NCI-H1092 treated with DMSO at 0.1 percent for 48 hours (cell line): ENCODE measurements at places on chromosomes 7 and 10.

DNA sequence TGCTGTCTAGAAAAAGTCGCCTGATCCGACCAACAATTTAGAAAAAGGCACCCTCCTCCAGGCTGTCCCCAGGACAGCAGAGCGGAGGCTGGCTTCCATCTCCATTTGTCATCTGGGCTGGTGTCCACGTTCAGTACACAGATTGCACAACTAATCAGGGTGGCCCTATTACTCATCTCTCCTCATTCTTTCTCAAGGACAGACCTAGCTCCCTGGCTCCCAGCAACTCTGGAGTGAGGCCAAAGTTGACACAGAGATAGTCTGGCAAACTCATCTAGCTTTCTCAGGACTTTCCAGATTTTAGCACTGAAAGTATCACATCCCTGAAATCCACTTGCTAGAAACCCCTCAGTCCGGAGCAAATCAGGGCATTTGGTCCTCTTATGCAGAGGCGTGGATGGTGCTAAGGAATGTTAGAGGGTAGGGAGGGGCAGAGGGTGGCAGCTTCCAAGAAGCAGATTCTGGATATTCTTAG lies 75.1 kb downstream of the DNAH11 start:
- DNase-seq, result no peak

GRCh38 chr10:15868006-15868405 lies 7.7 kb upstream of the MINDY3 start:
- DNase-seq, result no peak

DNA sequence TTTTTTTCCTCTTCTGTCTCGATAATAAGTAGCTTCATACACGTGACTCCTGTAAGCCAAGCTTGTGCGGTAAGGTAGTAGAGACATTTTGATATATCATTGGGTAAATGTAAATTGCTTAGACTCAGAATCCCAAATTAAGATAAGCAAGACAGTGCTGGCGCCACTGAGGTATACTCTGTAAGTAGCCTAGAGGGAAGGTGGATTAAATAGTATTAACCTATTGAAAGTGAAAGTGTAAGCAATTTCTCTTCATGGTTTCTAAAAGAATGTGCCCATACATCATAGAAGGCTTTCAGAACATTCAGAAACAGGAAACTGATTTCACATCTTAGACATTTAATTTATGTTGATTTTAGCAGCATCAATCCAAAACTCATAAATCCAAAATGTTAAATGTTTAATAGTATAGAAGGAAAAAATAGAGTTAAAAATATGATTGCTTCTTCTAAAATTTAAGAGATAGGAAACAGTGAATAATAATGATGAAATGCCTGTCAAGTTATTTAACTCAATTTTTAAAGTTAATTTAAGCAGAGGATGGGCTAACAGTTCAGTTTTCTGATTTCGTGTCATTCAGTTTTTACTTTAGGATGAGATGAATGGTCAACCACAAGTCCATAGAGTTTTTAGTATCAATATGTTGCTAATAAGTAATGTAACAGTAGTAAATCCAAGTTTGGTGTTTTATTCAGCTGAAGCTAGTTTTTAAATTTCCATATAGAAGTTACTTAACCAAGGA lies 36.8 kb downstream of the LRRC72 start:
- DNase-seq, result no peak

- no peak for DNase-seq
Measured at GRCh38 chr10:79088176-79088575, 19.4 kb downstream of the ZMIZ1 start.

DNA sequence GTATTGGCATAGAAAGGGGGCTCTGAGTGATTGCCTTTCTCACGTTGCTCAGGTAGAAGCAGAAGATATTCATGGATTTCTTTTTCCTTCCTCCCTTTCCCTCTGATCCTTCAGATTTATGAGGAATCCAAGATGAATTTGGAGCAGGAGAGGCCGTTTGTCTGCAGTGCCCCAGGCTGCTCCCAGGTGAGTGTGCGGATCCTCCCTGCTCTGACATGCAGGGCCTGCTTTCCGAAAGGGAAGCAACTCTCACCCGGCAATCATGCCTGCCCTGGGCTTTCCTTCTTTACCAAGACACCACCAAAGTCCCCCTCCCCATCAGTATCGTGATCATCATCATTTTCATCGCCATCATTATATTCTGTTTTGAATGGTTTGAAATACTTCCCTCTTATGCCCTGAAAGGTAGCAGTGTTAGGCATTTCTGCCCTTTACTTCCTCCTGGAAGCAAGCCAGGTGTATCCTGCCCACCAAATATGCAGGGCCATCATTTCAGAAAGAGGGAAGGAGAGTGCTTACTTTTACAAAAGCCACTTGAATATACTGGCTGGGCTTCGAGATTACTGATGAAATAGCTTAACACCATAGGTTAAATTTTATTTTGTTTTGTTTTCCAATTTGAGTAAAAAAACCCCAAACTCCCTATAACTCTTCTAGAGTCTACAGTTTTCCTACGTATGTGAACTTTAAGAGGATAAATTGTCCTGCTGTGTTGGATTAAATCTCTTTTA lies 75.9 kb downstream of the CREB5 start:
- DNase-seq, result no peak

GRCh38 chr7:91338226-91339020 lies 74.2 kb downstream of the FZD1 start:
- DNase-seq, result no peak

DNA sequence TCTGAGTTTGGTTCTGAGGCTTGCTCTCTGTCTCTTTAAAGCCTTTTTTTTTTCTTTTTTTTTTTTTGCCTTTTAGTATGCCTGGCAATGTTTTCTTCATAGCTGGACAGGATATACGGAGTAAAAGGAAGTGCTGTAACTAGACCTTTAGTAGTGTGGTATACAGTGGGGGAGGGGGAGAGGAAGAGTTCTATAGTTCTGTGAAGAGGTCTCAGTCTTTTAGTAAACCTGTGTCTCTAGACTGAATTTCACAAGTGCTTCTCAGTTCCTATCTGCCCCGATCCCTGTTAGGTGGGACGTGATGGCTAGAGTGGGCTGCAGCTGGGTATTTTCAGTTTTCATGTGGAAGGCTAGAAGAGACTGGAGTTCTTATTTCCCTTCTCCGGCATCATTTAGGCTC lies 3.1 kb upstream of the ABCC2 start:
- no peak for DNase-seq

- no peak for DNase-seq
Measured at GRCh38 chr10:12720217-12720981, 281.1 kb downstream of the CCDC3 start.

- DNase-seq, result no peak
Measured at GRCh38 chr7:98130959-98131358, 24.3 kb downstream of the LMTK2 start.

DNA sequence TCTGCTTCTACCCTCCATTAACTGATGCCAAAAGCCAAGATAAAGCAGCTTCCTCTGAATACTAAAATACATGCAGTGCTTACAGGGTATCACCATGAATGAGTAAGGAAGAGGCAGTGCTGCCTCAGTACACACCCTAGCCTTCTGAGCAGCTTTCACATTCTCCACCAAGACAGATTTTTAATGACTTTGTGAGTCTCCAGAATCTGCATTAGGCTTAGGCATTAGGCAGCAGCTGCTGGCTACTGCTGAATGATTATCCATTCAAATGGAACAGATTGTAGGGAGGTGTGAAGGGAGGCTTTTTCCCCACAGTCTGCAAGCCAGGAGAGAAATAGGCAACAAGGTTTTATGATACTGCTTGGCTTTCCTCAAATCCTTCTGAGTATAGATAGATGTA lies 1226.7 kb upstream of the LRRN3 start:
- DNase-seq, result peak; percentile 15

- DNase-seq, result no peak
Measured at GRCh38 chr7:16739863-16740622, 13.5 kb upstream of the TSPAN13 start.

DNA sequence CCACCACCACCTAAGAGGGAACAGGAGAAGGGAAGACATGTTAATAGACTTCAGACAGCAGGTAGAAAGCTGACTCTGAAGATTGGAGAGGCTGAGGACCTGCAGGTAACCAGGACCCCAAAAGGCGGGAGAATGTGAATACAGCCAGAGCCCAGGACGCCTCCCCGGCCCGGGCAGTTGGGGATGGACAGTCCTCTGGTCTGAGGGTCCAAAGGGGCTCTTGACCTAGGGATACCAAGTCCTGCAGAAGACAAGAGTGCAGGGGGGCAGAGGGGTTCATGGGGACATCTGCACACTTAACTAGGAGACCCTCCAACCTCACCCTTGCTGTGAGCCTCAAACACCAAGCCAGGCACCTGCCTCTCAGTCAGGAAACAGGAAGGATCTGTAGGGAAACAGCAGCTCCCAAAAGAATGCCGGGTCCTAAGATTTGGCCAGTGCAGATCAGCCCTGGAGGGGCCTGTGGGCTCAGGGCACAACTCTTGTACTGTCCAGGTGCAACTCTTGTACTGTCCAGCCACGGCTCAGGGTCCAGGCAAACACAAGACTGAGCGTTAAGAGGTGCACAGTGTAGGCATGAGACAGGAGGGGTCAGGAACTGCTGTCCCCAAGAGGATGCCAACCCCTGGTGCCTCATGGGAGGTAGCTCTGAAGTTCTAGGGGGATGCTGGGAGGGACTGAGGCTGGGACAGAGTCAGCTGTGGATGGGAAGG lies 2.3 kb upstream of the STK32C start:
- DNase-seq, result no peak

GRCh38 chr7:27168265-27168947 lies 3.1 kb upstream of the HOXA9 start:
- DNase-seq, result no peak

GRCh38 chr10:103829278-103829677 lies 26.1 kb downstream of the SH3PXD2A start:
- no peak for DNase-seq

DNA sequence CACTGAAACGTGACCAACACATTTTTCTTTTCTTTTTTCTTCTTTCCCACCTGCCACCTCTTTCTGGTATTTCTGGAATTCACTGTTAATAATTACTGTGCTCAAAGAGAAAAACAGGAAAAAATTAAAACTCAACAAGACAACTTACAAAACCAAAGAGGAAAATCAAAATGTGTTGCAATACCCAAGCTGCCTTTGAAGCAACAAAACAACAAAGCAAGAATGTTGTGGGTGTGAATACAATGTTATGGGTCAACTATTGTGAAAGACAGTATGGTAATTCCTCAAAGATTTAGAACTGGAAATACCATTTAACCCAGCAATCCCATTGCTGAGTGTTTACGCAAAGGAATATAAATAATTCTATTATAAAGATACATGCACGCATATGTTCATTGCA lies 415.1 kb downstream of the GFRA1 start:
- no peak for DNase-seq

GRCh38 chr7:141012696-141013344 lies 1.9 kb downstream of the MRPS33 start:
- no peak for DNase-seq

DNA sequence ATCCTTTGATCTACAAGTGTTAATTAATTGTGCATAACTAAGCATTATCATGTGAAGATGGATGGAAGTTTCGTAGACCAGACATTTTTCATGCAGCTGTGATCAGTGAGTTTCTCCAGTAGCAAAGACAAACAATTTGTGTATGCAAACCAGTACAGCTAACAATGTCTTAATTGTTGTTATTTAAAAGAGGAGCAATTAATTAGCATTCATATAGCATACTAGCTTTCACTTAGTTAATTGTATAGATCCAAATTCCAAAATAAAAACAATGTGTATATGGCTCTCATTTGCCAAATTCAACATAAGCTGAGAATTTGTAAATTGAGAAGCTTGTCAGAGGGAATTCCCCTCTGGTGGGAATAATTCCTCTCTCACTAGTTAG lies 22.6 kb upstream of the PRKCQ start:
- no peak for DNase-seq

DNA sequence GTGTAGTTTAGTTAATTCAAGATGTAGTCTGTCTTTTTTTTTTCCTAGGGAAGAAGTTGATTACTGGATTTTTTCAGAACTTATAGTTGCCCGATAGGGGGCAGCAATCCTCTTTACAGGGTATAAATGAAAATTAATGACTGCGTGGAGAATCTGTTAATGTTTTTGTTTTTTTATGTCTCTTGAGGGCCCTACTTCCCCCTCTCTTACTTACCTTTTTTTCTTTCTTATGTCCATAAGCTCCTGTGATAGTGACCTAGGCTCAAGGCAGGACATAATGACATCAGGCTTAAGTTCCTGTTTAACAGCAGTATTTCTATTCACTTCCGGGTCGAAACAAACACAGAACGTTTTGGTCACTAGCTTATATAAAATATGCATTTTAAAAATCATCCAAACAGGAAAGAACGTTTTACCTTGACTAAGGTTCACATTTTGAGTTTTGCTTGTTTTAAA lies 18.8 kb downstream of the CDC123 start:
- peak; percentile 18 for DNase-seq

DNA sequence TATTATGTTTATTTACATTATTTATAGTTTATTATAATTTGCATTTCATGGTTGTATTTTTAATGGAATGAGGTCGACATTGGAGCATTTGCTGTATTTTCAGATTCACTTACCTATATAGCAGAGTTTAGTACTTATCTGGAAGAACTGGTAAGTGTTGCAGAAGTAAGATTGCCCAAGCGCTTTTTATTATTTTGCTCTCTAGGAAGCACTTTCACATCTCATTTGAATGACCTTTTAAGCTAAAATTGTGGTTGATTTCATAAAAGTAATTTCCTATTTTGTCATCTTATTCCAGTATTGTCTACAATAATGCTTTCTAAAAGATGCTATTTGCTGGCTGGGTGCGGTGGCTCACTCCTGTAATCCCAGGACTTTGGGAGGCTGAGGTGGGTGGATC lies 28.6 kb downstream of the SEC61A2 start:
- DNase-seq, result no peak

DNA sequence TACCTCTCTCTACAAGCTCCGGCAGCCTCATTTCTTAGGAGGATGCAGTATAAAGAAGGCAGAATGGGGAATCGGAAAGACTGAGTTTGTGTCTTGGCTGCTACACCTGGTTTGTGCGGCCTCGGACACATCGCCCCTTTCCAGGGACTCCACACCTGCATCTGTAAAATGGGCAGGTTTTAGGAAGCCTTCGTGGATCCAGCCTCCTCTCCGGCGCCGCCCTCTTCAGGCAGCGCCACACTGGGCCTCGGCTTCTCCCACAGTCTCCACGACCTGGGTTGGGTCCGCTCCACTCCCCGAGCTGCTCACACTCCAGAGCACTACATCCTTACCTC lies 341 bp downstream of the GOT1 start:
- DNase-seq, result no peak
